ENCODE measurements at places on chromosomes 4 and X.

DNA sequence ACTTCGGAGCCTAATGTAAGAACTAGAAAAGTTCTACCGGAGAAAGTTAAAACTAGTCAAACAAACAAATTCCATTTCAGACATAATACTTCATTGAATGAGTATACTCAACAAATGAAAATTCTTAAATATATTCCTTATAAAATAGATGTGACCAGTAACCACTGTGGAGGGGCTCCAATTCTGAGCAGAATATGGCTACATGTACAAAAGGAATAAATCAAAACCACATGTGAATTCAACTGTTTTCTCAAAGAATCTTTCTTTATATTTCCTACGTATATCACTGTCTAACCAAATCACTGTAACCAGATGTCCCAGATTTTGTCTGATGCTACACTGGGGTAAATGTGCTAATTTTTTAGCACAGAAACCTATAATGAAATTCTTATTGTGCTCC, 49.0 kb downstream of the HTN1 start:
- DNase-seq = no peak

GRCh38 chr4:153344131-153345011, at the start of gene MND1:
Gene MND1 (plus strand): TSS chr4:153344688. CDS start chr4:153344738, 50 bp downstream.
- DNase-seq = peak; percentile 8

GRCh38 chr4:145799223-145799622, 119.3 kb downstream of the C4orf51 start:
- no peak for DNase-seq

DNA sequence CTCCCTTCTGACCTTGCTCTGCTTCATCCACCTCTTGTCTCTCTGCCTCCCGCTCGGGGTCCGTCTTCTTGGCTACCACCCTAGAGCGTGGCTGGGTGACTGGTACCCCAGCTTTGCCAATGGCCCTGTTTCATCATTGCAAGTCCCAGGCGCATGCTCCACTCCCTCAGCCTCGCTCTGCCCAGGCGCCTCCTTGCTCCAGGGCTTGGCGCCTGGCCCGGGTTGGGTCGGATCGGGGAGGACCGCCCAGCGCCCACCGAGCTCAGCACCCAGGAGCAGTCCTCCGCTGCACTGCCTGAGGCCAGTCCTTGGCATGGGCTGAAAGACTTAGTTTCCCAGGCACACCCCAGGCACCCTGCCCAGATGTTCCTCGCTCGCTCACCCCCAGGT, 577 bp downstream of the BGN start:
- DNase-seq = no peak

DNA sequence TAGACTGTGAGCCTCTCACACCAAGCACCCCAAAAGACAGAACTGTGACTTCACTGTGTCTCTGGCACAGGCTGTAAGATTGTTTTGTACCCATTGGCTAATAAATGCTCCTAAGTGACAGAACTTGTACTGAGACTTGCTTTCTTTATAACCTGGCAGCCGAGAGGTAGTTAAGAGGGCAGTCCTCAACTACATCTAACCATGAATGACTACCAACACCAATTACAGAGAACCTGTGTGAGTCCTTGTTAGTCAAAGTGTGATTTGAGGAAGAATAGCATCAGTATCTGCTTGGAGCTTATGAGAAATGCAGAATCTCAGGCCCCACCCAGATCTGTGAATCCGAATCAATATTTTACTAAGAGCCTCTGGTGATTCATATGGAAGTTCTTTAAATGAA, 154.0 kb upstream of the FTHL17 start:
- DNase-seq = no peak

DNA sequence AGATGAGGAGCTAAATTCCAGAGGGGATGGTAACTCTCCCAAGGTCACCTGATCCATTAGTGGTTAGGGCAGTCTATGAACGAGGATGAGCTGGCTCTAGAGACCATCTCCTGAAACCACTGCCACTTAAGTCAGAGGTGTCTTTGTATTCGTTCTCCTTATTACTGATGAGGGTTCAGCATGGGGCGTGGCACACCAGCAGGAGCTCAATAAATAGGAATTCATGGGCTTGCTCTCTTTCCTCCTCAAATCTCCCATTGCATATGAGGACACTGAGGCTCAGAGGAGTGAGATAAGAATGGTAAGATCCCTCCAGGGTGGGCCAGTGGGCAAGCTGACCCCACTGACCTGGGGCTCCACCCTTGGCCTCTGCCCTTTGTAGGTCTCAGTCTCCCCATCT, 1.7 kb upstream of the GATA1 start:
- DNase-seq = no peak

GRCh38 chr4:126890994-126891393, 741.8 kb upstream of the INTU start:
- DNase-seq = no peak

DNA sequence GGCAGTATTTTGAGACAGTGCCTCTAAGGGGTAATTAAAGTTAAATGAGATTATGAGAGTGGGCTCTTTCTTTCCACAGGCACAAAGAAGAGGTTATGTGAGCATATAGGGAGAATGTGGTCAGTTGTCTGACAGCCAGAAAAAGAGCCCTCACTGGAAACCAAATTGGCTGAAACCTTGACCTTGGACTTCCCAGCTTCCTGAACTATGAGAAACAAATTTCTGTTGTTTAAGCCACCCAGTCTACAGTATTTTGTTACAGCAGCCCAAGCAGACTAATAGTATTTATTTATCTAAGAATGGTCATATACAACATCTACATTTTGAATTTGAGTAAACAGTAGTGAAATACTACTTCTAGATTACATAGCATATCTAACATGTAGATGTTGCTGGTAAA, 473.8 kb downstream of the IL15 start:
- no peak for DNase-seq

GRCh38 chrX:36434522-36434921, 515.0 kb downstream of the CFAP47 start:
- no peak for DNase-seq

DNA sequence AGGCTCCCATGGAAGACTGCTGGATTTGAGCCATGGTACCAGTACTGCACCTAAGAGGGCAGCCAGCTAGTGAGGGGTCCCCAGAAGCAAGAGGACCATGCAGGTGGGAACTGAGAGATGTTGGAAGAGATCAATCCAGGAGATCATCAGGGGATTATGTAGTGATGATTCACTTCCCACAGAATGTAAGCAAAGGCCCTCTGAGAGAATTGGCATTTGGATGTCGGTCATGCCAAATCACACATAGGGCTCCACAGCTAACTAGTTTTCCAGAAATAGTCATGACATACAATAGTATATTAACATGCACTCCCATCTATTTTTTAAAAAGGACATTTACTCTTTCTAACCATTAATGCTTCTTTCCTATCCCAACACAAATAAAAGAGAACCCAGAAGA, 112.5 kb downstream of the RASGEF1B start:
- DNase-seq = no peak

DNA sequence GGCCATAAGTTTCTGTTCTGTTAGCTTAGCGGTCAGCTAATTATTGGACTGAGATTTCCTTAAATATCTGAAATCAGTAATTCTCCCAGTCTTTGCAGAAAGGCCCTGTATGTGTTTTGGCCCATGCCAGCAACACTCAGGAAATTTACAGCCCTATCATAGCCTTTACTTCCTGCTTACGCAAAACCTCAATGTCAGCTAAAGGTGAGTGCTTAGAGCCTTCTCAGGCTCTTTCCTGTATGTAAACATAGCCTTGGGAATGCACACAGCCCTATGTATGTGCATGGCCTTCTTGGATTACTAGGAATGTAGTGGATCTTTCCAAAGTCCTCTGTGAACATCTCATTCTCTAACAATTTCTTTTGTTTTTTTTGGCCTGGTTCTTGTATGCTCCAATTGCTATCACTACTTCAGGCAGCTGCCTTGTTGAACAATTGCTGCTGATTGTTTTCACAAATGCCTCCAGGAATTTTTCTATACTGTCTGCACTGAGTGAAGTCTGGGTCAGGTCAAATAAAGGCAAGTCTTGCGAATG, 200.0 kb downstream of the PPP1R2C start:
- DNase-seq = no peak

GRCh38 chrX:14903891-14904290, 30.7 kb downstream of the MOSPD2 start:
- DNase-seq = no peak

GRCh38 chr4:6327220-6327917, 57.7 kb downstream of the WFS1 start:
- no peak for DNase-seq

DNA sequence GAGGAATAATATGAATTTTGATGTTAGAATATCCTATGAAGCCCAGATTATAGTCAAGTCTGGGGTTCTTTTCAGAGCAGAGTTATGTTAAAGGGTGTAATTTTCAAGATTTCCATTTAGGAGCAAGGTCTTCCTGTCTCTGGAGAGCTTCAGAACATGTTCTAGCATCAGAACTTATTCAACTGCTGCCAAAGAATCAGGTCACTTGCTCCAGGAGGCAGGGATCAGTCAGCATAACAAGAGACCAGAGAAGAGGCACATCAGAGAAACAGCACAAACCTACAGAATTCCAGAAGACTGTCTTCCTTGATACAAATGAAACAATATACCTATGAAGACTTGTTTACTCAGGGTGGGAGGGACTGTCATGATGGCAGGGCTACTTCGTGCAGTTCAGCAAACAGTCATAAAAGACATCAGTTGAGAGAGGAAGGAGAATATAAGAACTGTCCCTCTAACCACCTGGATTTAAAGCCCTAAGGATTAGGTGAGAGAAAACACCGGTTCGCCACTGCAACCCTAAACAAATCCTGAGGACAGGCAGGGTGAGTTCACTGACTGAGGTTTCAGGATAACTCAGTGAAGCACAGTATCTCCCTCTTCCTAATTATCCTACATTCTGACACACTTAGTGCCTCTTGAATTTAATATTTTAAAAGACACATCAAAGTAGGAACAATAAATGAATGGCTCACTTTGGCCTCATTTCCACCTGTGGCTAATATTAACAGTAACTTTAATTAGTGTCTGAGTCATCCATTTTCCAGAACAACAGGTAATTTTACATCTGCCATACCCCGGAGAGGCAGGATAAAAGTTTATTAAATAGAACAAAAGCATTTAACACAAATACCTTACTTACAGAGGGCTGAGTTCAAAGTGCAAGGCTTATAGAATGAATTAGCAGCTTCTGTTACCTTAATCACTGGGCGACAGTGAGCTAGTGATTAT, 93.0 kb downstream of the HDAC8 start:
- no peak for DNase-seq

DNA sequence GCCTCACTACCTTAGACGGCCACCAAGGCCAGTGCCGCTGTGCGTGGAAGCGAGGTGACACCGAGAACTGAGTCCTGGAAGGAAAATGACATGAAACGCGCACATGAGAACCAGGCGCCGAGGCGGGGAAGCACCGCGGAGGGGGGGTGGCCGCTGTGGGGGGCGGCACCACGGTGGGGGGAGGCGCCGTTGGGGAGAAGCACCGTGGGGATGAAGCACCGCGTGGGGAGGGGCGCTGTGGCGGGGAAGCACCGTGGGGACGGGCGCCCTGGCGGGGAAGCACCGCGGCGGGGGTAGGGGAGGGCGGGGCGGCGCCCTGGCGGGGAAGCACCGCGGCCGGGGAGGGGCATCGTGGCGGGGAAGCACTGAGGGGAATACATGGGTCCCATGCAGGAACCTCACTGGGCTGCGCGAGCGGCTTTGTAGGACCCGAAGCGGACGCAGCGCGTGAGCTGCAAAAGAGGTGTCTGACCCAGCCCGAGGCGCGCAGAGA, 28.0 kb downstream of the PPP2R3B start:
- no peak for DNase-seq

- no peak for DNase-seq
Measured at GRCh38 chrX:1537031-1537715, at the start of gene P2RY8. Gene P2RY8 (minus strand): TSS chrX:1537185. CDS start chrX:1466558, 70,627 bp downstream.

DNA sequence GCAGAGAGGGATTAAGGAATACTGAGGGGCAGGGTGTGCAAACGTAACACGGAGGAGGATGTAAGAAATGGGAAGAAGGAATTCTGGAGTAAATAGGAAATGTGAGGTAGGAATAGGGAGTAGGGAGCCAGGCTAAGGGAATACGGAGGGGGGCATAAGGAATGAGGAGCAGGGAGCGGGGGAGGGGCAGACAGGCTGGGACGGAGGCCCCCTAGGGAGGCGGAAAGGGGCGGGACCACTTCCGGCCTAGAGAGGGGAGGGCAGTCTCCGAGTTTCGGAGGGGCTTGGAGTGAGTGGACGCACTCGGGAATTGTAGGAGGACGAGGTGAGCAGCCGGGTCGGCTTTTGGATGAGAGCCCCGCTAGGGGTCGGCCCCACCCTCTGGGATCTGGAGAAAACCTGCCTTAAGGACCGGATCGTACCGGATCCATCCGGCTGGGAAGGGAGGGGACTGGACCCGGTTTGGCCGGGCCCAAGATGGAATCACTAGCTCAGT, 612 bp downstream of the MAGED2 start:
- DNase-seq = no peak

GRCh38 chr4:53557669-53558064, 33.6 kb downstream of the LNX1 start:
- no peak for DNase-seq

DNA sequence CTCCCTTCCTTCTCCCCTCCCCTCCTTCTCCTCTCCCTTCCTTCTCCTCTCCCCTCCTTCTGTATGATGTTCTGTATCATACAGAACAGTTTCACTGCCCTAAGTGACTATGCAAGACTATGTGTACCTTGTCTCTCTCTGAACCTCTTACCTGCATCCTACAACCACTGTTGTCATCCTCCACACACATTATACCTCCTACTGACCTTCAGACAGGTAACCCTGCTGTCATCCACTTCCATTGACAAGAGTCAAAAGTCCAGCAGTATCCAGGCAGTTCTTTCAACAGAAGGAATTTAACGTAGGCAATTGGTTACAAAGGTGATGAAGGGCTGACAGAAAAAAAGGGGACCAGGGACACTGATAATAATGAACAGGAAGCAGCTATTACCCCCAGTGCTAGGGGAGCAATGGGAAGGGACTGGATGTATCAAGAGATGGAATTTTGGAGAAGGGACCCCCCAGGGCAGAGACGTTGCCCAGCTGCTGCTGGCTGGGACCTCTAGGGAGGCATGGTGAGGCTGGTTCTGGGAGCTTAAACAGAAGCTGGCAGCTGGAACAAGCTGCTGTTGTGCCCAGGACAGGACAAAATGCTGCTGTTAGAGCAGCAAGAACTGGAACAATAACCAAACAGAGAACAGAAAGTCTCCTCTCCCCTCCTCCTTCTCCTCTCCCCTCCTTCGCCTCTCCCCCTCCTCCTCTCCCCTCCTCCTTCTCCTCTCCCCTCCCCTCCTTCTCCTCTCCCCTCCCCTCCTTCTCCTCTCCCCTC, 84.7 kb downstream of the DCTD start:
- no peak for DNase-seq

GRCh38 chr4:71907071-71907470, 123.2 kb upstream of the GC start:
- no peak for DNase-seq

DNA sequence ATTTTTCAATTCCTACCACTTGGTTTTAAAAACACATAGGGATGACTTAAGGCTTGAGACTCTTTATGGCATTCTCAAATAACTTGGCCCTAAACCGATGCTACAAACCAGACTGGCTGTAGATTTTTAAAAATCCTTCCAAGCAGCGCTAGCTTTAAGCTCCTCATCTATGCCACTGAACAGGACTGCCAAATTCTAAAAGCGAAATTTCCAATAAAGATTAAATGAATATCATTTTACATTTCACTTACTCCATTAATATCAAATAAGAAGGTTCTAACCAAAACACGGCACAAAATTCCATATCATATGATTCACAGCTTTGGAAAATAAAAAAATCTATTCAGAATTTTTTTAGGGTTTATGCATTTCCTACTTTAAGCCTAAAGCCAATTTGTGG, 134.2 kb downstream of the FANCB start:
- no peak for DNase-seq
